T-cell (primary cell): ENCODE measurements at places on chromosomes 16 and 17. TPM values are rescaled to one million over a fixed set of nuclear protein-coding genes. Genes with fewer than 3 reads are reported as not detected.

GRCh38 chr16:48110982-48111381, 44.8 kb downstream of the ABCC12 start:
- no peaks in the 10 kb centered on the region for H3K27me3 ChIP-seq
- no peak for DNase-seq
- no peak overlapping the region for H3K4me3 ChIP-seq
- no peaks in the 10 kb centered on the region for H3K36me3 ChIP-seq

GRCh38 chr16:46648656-46649055, 27.5 kb upstream of the SHCBP1 start:
- H3K4me1 ChIP-seq = no peaks in the 10 kb centered on the region
- no peaks in the 10 kb centered on the region for H3K27me3 ChIP-seq
- no peak overlapping the region for H3K4me3 ChIP-seq

The EXOC3L1 gene
- total RNA-seq = 0.25 TPM

The GAST gene
- total RNA-seq = not detected
